CD4-positive, alpha-beta T cell treated with Interleukin-6 at 100 ng/mL for 8 hours (primary cell): ENCODE measurements at places on chromosomes 3 and 15.

DNA sequence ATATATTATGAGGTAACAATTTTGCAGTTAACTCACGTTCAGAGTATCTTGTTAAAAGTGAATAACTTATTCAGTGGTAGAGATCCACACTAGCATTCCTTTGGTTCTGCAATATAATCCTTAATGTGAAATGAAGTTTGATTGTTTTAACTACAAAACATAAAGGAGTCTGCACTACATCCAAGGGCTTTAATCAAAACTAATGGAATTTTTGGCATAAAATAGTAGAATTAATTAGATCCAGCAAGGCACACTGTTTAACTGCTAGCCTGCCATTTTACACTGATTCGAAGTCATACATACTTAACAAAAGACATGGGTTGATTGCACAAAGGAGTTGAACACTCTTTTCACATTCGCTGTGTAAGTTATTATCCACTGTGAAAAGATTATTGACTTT, 263.0 kb upstream of the ROBO2 start:
- no peak for DNase-seq

- DNase-seq: no peak
These were observed 69.3 kb upstream of the PRR23C start for GRCh38 chr3:139113993-139114375.

GRCh38 chr15:75420698-75421097, 30.8 kb downstream of the SIN3A start:
- no peak for DNase-seq

GRCh38 chr3:130839813-130840212, 54.1 kb upstream of the ATP2C1 start:
- no peak for DNase-seq

DNA sequence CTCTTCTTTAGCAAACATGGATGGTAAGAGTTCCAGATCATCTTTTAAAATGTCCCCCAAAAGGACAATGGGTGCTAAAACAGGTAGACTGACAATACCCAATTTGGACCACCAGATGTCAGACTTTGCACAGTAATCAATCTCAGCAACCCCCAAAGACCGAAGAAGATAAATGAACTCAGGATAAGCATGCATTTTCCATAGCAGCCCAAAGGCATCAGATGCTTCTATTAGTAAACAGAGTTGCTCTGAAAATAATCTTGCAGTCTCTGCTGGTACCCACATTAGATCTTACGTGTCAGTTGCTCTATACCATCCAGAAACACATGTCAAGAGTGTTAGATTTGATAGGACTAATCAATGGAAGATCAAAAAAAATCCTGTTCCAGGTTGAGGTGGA, 20.6 kb downstream of the MYH15 start:
- DNase-seq: peak; percentile 53

GRCh38 chr3:185982632-185983031, 44.8 kb upstream of the TRA2B start:
- no peak for DNase-seq

GRCh38 chr3:146337991-146338390, 87.1 kb upstream of the PLSCR4 start:
- DNase-seq: no peak

DNA sequence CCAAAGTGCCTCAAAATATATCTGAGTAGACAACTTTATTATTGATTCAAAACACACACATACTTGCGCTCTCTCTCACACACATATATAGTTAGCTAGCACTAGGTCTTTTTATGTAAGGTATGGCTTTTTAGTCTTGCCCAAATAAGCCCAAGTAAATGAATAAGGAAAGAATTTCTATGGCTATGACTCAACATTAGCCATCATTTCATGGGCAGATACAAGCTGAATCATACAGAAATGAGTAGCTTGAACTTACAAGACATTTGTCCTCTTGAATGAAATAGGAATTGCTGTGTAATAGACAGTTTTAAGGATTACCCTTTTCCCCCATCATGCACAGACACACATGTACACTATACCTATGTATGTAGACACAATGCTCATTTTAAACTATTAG, 4.9 kb downstream of the CADPS start:
- DNase-seq: no peak

- DNase-seq: no peak
These were observed 631.0 kb downstream of the SQOR start for GRCh38 chr15:46265664-46266347.

GRCh38 chr3:150351398-150351797, 56.7 kb upstream of the TSC22D2 start:
- DNase-seq: no peak
